Thyroid gland (tissue), 4 donors: ENCODE measurements at places on chromosomes 1 and 21. TPM values are rescaled to one million over a fixed set of nuclear protein-coding genes. Genes with fewer than 3 reads are reported as not detected.

ADARB1 gene
- total RNA-seq = 12.4 TPM

GRIK1 gene
- 0.15 TPM for total RNA-seq

GBP3 gene
- 16.0 TPM for total RNA-seq

PGLYRP4 gene
- not detected for total RNA-seq

TSPAN1 gene
- 136 TPM for total RNA-seq

DNA sequence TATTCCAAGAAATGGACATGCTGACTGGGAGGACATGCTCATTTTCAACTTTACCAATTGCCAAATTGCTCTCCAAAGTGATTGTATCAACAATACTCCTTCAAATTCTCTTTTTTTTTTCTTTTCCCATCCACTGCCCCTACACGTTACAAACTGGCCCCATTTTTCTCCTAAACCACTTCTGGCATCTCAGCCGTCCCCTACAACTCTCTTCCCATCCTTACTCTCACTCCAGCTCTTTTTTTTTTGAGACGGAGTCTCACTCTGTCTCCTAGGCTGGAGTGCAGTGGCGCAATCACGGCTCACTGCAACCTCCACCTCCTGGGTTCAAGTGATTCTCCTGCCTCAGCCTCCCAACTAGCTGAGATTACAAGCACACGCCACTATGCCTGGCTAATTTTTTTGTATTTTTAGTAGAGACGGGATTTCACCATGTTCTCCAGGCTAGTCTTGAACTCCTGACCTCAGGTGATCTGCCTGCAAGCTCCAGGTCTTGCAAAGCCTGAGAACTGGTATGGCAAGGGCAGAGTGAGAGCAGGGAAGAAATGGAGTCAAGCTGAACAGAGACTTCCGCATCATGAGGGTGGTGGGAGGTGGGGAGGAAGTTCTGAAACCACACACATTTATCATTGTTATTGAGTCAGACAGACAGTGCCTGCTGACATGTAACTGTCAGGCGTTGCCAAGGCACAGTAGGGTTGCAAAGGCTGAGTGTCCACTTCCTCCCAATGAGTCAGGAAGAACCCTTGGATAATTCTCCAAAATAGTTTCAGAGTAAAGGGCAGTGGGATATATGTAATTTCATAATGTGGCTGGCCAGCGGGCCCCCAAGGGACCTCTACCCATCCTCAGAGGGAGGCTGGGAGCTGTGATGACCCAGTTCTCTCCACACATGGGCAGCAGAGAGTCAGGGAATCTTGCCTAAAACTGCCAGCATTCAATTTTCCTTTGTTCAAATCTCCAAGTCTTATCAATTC is 17.4 kb downstream of the CELA3A start:
- no peak overlapping the region for H3K27ac ChIP-seq
- DNase-seq = no peak
- H3K4me3 ChIP-seq = no peak overlapping the region
- H3K27me3 ChIP-seq = no peaks in the 10 kb centered on the region
- H3K4me1 ChIP-seq = no peaks in the 10 kb centered on the region
- H3K36me3 ChIP-seq = no peaks in the 10 kb centered on the region

GRCh38 chr21:38297194-38297631 is 40.4 kb downstream of the KCNJ15 start:
- peak overlapping the region; percentile 72 for H3K27ac ChIP-seq
- H3K36me3 ChIP-seq = no peaks in the 10 kb centered on the region
- peaks cover 69% of the 10 kb centered on the region for H3K4me1 ChIP-seq
- peak; percentile 89 for DNase-seq
- no peaks in the 10 kb centered on the region for H3K27me3 ChIP-seq

GRCh38 chr1:61618755-61619154 is 106.2 kb downstream of the TM2D1 start:
- no peaks in the 10 kb centered on the region for H3K4me1 ChIP-seq
- H3K27ac ChIP-seq = no peak overlapping the region
- DNase-seq = no peak
- H3K27me3 ChIP-seq = no peaks in the 10 kb centered on the region
- H3K36me3 ChIP-seq = no peaks in the 10 kb centered on the region
- no peak overlapping the region for H3K4me3 ChIP-seq

GRCh38 chr1:30377230-30378002 is 346.0 kb downstream of the MATN1 start:
- H3K27me3 ChIP-seq = no peaks in the 10 kb centered on the region
- no peak overlapping the region for H3K4me3 ChIP-seq
- no peak overlapping the region for H3K27ac ChIP-seq
- no peak for DNase-seq
- H3K36me3 ChIP-seq = no peaks in the 10 kb centered on the region
- no peaks in the 10 kb centered on the region for H3K4me1 ChIP-seq

DNA sequence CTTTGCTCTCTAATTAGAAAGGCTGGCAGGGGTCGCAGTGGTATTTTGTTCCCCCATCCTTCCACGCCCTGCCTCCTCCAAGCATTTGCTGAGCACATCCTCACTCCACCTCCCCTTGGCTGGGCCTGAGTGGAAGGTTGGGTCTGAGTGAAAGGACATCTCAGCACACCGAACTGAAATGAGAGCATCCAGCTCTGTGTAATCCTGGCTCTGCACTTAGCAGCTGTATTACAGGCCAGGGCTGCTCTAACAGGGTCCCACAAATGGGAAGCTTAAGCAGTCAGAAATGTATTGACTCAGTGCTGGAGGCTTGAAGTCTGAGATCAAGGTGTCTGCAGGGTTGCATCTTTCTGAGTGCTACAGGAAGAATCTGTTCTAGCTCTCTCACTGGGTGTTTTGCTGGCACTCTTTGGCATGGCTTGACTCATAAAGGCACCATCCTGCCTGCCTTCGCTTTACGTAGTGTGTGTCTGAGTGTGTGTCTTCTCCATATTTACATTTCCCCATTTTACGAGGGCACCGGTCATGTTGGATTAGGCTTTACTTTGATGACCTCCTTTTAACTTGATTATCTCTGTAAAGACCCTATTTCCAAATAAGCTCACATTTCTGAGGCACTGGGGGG is 48.5 kb upstream of the IGSF21 start:
- no peak for DNase-seq
- no peak overlapping the region for H3K4me3 ChIP-seq
- H3K27me3 ChIP-seq = no peaks in the 10 kb centered on the region
- H3K27ac ChIP-seq = no peak overlapping the region
- H3K4me1 ChIP-seq = no peaks in the 10 kb centered on the region
- no peaks in the 10 kb centered on the region for H3K36me3 ChIP-seq

GRCh38 chr1:165303386-165303785 is 53.1 kb downstream of the LMX1A start:
- no peaks in the 10 kb centered on the region for H3K27me3 ChIP-seq
- no peaks in the 10 kb centered on the region for H3K4me1 ChIP-seq
- no peak for DNase-seq
- no peak overlapping the region for H3K27ac ChIP-seq
- H3K36me3 ChIP-seq = no peaks in the 10 kb centered on the region

- H3K27me3 ChIP-seq = no peaks in the 10 kb centered on the region
- peak; percentile 70 for DNase-seq
- H3K27ac ChIP-seq = no peak overlapping the region
- no peak overlapping the region for H3K4me3 ChIP-seq
- no peaks in the 10 kb centered on the region for H3K36me3 ChIP-seq
Measured at GRCh38 chr1:88061492-88062177, 622.4 kb upstream of the PKN2 start.

DNA sequence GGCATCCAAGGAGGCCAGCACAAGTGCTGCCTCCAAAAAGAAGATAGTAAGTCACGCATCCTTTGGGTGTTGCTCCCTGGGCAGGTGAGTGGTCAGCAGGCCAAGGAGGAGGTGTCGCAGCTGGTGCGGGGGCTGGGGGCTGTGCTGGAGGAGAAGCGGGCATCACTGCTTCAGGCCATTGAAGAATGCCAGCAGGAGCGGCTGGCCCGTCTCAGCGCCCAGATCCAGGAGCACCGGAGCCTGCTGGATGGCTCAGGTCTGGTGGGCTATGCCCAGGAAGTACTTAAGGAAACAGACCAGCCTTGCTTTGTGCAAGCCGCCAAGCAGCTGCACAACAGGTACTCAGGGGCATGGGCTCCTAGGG is 4.3 kb downstream of the TRIM46 start:
- H3K4me3 ChIP-seq = no peak overlapping the region
- H3K4me1 ChIP-seq = peaks cover 5% of the 10 kb centered on the region
- H3K27me3 ChIP-seq = peaks cover 7% of the 10 kb centered on the region
- no peak overlapping the region for H3K27ac ChIP-seq
- H3K36me3 ChIP-seq = no peaks in the 10 kb centered on the region

DNA sequence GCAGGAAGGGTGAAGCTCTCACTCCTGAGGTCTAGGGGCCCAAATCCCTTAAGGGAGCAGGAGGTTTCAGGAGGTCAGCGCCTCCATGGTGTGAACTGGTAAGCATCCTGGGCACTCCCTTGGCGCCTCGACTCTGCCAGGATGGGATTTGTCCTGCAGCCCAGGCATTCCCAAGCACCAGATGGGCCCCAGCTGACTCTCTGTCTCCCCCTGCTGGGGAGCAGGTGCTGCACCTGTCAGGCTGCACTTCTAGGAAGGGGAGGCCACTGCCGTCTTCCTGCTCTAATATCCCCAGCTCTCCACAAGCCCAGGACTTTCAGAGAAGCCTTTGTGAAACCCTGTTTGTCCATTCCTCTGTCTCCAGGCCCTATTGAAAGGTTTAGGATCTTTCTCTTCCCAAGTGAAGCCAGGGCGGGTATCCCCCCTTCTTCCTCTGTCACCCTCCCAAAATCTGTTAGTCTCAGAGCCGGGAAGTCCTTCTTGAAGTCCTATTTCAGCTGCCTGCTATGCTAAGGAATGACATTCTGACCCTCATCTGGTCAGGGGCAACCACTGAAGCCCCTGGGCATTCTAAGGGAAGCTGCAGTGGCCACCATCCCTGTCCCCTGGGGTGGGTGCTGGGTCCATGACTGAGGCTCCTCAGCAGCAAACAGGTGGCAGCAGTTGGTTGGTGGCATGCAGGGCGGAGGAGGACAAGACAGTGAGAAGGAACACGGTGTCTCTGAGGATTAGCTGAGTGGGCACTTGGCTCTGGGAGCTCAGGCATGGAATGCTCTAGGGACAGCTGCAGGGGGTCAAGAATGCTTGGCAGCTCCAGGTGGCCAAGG is 3.2 kb downstream of the MYBPH start:
- peaks cover 9% of the 10 kb centered on the region for H3K4me1 ChIP-seq
- H3K4me3 ChIP-seq = no peak overlapping the region
- peak; percentile 79 for DNase-seq
- peak overlapping the region; percentile 30 for H3K27ac ChIP-seq
- no peaks in the 10 kb centered on the region for H3K36me3 ChIP-seq

DNA sequence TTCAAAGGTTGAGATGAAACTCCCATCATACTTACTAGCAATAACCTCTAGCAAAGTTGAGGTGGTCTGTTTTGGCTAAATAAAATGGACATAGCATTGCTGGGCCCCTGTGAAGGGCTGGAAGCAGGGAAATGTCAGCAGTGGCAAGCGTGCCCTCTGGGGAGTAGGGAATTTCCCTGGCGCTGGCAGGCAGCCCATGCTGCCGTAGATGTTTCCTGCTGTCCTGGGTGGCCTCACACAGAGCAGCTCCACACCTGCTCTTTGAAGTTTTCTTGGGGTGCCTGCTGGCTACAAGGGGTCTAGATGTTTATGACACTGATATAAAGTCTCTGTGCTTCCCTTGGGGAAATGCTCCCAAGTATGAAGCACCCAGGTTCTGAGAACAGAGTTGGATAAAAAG is 30.2 kb downstream of the ADARB1 start:
- H3K4me1 ChIP-seq = peaks cover 15% of the 10 kb centered on the region
- H3K27ac ChIP-seq = no peak overlapping the region
- no peaks in the 10 kb centered on the region for H3K36me3 ChIP-seq
- no peak overlapping the region for H3K4me3 ChIP-seq
- no peaks in the 10 kb centered on the region for H3K27me3 ChIP-seq

DNA sequence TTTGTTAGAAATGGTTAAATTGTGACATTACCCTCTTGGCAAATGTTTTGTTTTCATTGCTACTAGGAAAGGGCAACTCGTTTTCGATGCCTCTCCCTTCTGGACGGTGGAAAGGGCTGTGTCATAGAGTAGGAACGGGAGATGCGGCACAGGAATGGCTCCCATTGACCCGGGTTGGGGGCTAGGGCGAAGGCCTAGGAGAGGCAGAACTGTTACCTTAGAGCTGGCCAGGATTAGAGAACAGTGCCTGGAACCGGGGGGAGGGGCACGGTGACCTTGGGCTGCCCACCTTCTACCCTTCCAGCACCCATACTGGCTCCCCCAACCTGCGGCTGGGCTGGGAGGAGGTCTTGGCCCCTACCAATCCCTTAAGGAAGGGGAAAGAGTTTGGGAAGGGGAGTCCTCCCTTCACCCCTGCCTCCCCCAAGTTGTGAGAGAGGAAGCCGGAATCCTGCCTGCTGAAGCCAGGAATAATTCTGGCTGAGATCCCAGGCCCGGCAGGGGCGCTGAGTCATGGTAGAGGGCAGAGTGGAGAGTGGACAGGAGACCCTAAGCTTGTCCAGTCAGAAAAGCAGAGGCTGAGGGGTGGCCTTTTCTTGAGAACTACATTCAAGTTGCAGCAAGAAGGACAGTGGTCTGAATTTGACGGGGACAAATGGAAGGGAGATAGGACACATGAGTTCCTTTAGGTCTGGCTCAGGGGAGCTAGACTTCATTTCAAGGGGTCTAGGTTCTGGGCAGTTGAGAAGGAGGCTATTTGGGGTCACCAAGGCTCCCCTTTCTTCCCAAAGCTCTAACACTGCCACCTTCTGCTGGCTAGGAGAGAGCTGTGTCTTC is 8.2 kb downstream of the LMNA start:
- no peaks in the 10 kb centered on the region for H3K27me3 ChIP-seq
- H3K4me3 ChIP-seq = no peak overlapping the region
- DNase-seq = peak; percentile 95
- H3K27ac ChIP-seq = peak overlapping the region; percentile 98
- H3K36me3 ChIP-seq = no peaks in the 10 kb centered on the region

GRCh38 chr1:41812051-41812450 is 106.7 kb downstream of the HIVEP3 start:
- no peaks in the 10 kb centered on the region for H3K27me3 ChIP-seq
- H3K4me3 ChIP-seq = no peak overlapping the region
- no peak overlapping the region for H3K27ac ChIP-seq
- H3K4me1 ChIP-seq = no peaks in the 10 kb centered on the region
- H3K36me3 ChIP-seq = no peaks in the 10 kb centered on the region

GRCh38 chr1:1177452-1178206 is 3.9 kb downstream of the TTLL10 start:
- no peak overlapping the region for H3K27ac ChIP-seq
- no peaks in the 10 kb centered on the region for H3K4me1 ChIP-seq
- H3K36me3 ChIP-seq = no peaks in the 10 kb centered on the region
- no peak overlapping the region for H3K4me3 ChIP-seq

GRCh38 chr1:221089273-221089672 is 210.0 kb downstream of the HLX start:
- H3K4me1 ChIP-seq = no peaks in the 10 kb centered on the region
- H3K4me3 ChIP-seq = no peak overlapping the region

- no peaks in the 10 kb centered on the region for H3K36me3 ChIP-seq
- no peak overlapping the region for H3K4me3 ChIP-seq
- H3K27ac ChIP-seq = no peak overlapping the region
- no peak for DNase-seq
- H3K4me1 ChIP-seq = peaks cover 42% of the 10 kb centered on the region
- H3K27me3 ChIP-seq = no peaks in the 10 kb centered on the region
Measured at GRCh38 chr1:10521537-10522157, 46.9 kb downstream of the PEX14 start.

- H3K4me3 ChIP-seq = no peak overlapping the region
- H3K36me3 ChIP-seq = no peaks in the 10 kb centered on the region
Measured at GRCh38 chr1:85179522-85179921, 21.3 kb downstream of the SYDE2 start.

- H3K27me3 ChIP-seq = no peaks in the 10 kb centered on the region
- no peak for DNase-seq
- H3K4me1 ChIP-seq = no peaks in the 10 kb centered on the region
- H3K4me3 ChIP-seq = no peak overlapping the region
Measured at GRCh38 chr1:17665950-17666720, 89.0 kb upstream of the ACTL8 start.
